Fibroblast of villous mesenchyme (primary cell): ENCODE measurements at places on chromosomes 2 and 18. TPM values are rescaled to one million over a fixed set of nuclear protein-coding genes. Genes with fewer than 3 reads are reported as not detected.

Gene PROKR1
- not detected in 2 replicates for total RNA-seq

Gene LYPD1
- total RNA-seq, result 16.0 and 34.5 TPM in 2 replicates

Gene REG3A
- not detected in 2 replicates for total RNA-seq

Gene MREG
- 1.3 and 4.3 TPM in 2 replicates for total RNA-seq

Gene SLC8A1
- 59.6 and 98.9 TPM in 2 replicates for total RNA-seq

Gene FZD7
- total RNA-seq, result 14.7 and 43.8 TPM in 2 replicates

Gene CGREF1
- under 0.01 TPM in 2 replicates for total RNA-seq
